Naive thymus-derived CD8-positive, alpha-beta T cell (primary cell): ENCODE measurements at places on chromosomes 5 and 9. TPM values are rescaled to one million over a fixed set of nuclear protein-coding genes. Genes with fewer than 3 reads are reported as not detected.

DNA sequence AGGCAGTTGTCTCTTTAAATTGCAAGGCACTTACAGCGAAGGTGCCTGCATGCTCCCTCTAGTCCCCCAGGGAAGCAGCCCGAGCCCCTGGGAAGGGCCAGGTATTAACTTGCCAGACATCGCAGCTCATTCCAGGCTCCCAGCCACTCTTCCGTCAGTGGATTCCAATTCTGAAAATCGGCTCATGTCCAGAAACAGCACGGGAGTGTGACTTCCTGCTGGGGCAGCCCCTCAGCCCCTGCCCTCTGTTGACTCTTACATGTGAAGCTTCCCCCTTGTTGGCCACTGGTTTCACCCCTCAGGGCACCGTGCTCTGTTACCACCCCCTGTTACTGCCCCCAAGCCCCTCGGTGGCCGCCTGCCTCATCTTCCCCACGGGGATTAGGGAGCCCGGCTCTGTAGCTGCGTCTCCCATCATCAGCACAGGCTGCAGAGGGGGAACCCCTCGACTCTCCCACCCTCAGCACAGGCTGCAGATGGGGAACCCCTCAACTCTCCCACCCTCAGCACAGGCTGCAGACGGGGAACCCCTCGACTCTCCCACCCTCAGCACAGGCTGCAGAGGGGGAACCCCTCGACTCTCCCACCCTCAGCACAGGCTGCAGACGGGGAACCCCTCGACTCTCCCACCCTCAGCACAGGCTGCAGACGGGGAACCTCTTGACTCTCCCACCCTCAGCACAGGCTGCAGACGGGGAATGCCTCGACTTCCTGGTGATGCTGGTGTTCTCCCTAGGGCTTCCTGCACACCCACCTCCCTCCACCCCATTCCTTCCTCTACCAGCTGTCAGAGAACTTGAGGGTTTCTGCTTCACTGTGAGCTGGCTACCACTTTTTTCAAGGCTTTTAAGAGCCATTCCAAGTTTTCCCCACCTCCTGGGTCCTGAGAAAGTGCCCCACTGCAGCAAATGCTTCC lies 11.1 kb upstream of the CACNA1B start:
- no peak for DNase-seq
- peaks cover 24% of the 10 kb centered on the region for H3K36me3 ChIP-seq
- no peak overlapping the region for H3K27ac ChIP-seq
- H3K4me1 ChIP-seq: no peaks in the 10 kb centered on the region
- H3K27me3 ChIP-seq: peaks cover 50% of the 10 kb centered on the region
- no peak overlapping the region for H3K4me3 ChIP-seq

DNA sequence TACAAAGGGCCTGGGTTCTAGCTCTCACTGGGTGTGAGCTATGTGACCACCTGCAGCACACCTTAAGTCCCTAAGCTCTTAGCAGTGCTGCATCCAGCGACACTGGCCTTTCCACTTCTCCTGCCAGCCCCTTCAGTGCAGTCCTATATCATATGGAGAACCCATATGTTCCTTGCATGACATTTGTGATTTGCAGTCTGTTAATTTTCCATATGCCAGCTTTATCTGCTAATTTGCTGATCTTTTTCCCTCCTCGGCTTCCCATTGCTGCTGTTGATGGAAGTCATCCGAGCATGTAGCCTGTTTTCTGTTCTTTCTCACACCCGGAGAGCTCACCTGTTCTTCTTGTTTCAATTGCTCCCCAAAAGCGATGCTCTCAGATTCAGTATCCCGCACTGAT lies 23.2 kb downstream of the PRDM6 start:
- peaks cover 17% of the 10 kb centered on the region for H3K27me3 ChIP-seq
- no peak for DNase-seq
- H3K4me1 ChIP-seq: no peaks in the 10 kb centered on the region
- H3K36me3 ChIP-seq: no peaks in the 10 kb centered on the region

DNA sequence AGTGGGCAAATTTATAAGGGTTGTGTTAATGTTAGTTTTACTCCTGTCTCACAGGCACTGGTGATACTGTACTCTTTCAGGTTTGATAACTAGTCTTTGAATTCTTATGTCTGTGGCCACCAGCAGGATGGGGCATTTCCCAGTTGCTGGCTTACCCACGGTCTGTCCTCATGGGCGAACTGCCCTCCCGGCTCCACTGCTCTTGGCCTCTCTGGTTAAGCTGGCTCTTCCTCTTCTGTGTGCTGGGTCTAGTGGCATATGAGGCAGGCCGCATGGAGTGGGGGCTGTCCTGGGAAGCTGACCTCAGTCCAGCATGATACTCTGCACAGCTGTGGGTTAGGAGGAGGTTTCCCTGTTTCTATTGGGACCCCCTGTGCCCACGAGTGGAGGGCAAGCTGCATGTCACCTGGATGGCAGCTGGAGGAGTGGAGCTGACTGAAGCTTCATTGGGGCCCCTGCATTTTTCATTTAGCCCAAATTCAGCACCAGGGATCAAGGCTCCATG lies 19.5 kb downstream of the PHF2 start:
- peaks cover 74% of the 10 kb centered on the region for H3K4me1 ChIP-seq
- H3K27ac ChIP-seq: peak overlapping the region; percentile 12
- no peak overlapping the region for H3K4me3 ChIP-seq
- DNase-seq: no peak
- H3K36me3 ChIP-seq: no peaks in the 10 kb centered on the region
- no peaks in the 10 kb centered on the region for H3K27me3 ChIP-seq

DNA sequence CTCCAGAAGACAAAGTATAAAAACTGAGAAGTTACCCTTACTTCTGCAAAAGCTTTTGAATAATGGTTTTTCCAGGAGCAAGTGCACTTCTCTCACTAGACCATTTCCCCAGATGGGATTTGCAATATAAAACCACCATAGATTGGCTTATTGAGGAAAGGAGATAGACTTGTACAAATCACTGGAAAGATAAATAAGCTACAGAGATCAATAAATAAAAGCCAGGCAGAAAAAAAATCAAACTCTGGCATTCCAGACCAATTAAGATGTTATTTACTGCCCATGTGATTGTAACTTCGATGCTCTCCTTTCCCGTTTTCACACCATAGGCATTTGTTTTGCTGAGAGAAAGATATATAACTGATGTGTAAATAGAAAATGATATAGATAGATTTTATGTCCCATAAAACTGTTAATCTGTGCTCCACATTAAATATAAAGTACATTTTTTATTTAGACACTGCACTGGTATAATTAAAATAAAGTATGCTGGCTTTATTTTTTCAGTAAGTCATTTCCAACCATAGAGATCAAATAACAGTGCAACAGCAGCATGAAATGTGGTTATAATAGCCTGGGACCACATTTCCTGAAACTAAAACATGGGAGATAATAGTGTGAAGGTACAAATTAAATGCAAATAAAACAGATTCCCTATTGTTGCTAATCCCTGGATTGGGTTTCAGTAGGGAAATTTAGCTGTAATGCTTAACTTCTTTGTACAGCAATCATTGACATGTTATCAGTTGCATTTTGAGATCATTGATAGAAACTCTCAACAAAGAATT lies 177.7 kb downstream of the NR2F1-AS1 start:
- H3K4me3 ChIP-seq: no peak overlapping the region
- no peaks in the 10 kb centered on the region for H3K4me1 ChIP-seq
- DNase-seq: no peak
- peaks cover 7% of the 10 kb centered on the region for H3K27me3 ChIP-seq
- no peak overlapping the region for H3K27ac ChIP-seq
- H3K36me3 ChIP-seq: no peaks in the 10 kb centered on the region

PCDHGC4 gene
- total RNA-seq: not detected

GRCh38 chr5:134510970-134511795 lies 14.3 kb upstream of the JADE2 start:
- H3K27me3 ChIP-seq: no peaks in the 10 kb centered on the region
- H3K27ac ChIP-seq: peak overlapping the region; percentile 70
- H3K36me3 ChIP-seq: no peaks in the 10 kb centered on the region
- H3K4me1 ChIP-seq: peaks cover 7% of the 10 kb centered on the region
